NCI-H748 treated with DMSO at 0.1 percent for 48 hours (cell line): ENCODE measurements at places on chromosomes 1 and 21.

DNA sequence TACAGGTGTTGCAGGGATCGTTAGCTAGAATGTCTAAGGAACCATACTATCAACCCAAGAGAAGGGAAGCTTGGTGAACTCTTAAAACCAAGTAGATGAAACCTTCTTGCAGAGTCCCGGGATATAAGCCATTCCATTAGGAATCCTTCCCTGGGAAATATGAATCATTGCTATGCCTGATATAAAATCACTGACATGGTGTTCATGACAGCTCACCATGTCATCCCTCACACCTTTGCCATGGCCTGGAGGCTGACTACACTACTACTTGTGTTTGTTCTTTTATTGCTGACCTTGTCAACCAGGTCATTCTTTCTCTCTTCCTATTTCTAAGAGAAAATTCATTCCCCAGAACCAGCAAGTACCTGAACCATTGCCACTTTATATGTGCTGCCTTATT lies 12.1 kb downstream of the ST6GALNAC3 start:
- DNase-seq, result no peak

DNA sequence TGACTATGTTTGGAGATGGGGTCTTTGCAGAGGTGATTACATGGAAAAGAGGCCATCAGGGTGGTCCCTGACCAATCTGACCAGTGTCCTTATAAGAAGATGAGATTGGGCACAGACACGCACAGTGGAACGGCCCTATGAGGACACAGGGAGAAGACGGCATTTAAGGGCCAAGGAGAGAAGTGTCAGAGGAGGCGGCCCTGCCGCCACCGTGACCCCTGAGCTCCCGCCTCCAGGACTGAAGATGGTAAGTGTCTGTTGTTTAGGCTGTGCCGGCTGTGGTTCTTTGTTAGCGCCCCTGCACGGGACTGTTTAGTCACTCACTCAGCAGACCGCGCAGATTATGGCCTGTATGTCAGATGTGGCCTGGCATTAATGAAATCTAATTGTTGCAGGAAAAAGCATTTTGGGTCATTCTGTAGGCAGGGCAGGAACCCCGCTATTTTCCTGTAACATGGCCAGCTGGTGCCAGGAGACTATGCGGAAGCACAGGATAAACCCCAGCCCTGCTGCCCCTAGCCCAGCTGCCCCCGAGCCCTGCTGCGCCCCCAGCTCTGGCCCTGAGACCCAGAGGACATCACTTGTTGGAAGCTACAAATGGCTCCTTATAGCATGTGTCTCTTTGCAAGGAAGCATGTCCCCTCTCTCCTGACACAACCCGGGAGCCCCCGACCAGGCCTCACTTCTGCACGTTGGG lies 53.7 kb upstream of the RIPK4 start:
- DNase-seq, result no peak

- no peak for DNase-seq
These were observed 90.7 kb upstream of the CSF3R start for GRCh38 chr1:36573445-36573844.

DNA sequence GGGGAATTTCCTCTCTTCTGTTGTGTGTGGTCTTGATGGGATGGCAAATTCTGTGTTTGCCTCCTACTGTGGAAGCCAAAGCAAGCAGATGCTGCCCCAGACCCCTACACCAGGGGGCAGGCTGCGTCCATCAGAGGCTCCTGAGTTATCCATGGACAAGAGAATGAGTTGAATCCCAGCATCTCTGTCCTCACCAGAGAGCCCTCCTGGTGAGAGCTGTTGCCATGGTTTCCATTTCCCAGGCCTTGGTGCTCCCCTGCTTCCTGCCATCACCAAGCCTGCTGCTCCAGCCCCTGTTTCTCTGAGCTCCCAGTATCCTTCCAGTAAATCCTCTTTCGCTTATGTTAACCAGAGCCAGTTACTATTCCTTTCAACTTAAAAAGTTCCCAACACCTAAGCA lies 20.4 kb upstream of the GNG12 start:
- DNase-seq, result peak; percentile 89

GRCh38 chr1:68908316-68908715 lies 411.4 kb upstream of the DEPDC1 start:
- no peak for DNase-seq

DNA sequence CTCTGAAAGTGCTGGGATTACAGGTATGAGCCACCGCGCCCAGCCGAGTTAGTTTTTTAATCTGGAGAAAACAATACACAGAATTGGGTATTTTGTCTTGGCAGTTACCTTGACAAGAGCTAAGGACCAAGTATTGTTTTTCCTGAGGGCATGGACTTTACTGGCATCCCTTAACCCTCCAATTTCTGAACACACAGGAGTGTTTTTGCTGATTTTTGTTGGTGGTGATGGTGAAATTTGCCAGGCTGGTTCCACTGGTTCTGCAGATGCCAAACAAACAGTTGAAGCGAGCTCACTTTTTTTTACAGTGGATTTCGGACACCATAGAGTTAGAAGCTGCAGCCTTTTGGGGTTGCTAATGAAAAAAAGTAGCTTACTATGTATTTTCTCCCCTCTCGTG lies 37.2 kb upstream of the SH3D21 start:
- DNase-seq, result no peak

DNA sequence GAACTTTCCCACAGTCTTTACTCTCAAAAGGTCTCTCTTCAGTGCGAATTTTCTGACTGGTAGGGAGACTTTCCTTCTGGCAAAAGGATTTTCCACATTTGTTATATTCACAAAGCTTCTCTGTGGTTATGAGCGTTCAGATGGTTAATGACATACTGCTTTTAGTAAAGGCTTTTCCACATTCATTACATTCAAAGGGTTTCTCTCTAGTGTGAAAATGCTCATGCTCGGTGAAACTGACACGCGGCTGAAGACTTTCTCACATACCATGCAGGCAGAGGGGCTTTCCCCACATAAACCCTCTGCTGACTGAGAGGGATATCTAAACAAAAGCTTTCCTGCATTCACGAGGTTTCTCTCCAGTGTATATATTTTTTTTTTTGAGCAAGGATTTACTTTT lies 9.9 kb upstream of the KLF18 start:
- no peak for DNase-seq

DNA sequence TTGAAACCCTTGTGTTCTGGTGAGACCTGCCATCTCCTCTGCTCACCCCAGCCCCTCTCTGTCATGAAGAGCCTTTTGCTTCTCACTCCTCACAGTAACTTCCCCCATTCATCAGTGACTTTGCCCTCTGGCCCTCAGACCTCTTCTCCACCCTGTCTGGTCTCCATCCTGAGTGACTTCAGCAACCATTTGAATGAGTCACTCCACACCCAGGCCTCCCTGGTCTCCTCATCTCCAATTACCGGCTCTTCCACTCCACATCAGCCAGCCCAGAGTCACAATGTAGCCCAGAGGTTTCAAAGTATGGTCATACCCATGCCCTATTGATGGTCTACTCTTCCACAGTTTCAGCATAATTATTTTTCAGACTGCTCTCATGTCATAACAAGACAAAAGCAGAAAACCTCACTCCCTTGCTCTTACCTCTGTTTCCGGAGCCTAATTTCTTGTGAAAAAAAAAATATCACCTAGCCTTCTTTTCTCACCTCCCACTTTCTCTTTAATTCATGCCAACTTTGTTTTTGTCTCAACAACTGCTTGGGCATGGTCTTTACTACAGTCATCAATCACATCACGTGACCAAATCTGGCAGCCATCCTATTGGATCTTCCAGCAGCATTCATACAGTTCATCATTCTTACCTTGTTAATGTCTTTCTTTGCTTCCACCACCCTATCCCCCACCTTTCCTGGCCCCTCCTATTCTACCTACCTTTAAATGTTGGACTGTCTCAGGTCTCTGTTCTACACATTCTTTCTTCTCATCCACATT lies 35.6 kb upstream of the NEK7 start:
- no peak for DNase-seq
